ENCODE measurements at places on chromosomes 5 and 9.

- no peaks in the 10 kb centered on the region for H3K4me1 ChIP-seq
- DNase-seq, result no peak
- H3K27me3 ChIP-seq, result peaks cover 2% of the 10 kb centered on the region
Observed at GRCh38 chr5:82765765-82766164, 311.4 kb downstream of the TMEM167A start.

DNA sequence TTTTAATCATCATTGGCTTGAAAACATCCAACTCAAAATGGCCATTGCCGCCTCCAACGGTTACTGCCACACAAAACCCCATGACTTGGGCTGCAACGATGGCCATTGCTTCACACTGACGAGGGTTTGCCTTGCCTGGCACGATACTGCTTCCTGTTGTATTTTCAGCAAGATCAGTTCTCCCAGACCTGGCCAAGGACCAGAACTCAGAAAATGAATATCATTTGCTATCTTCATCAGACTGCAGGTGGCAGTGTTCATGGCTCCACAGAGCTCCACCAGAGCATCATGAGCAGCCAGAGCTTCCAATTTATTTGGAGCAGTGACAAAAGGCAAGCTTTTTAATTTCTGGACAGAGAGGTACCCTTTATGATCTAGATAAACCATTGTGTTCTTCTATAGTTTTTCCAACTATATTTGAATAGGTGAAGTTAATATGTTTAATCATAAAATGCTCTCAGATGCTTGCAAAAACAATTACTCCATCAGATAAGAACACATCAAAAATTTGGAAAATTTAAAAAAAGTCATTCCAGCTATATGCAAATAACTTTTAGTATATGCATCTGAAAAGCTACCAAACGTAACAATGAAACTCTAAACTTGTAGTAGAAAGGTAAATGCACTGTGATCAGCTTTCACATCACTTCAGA is 10.4 kb downstream of the AMACR start:
- H3K27me3 ChIP-seq, result no peaks in the 10 kb centered on the region
- H3K36me3 ChIP-seq, result peaks cover 2% of the 10 kb centered on the region
- H3K27ac ChIP-seq, result no peak overlapping the region
- DNase-seq, result peak; percentile 16
- no peak overlapping the region for H3K4me3 ChIP-seq

DNA sequence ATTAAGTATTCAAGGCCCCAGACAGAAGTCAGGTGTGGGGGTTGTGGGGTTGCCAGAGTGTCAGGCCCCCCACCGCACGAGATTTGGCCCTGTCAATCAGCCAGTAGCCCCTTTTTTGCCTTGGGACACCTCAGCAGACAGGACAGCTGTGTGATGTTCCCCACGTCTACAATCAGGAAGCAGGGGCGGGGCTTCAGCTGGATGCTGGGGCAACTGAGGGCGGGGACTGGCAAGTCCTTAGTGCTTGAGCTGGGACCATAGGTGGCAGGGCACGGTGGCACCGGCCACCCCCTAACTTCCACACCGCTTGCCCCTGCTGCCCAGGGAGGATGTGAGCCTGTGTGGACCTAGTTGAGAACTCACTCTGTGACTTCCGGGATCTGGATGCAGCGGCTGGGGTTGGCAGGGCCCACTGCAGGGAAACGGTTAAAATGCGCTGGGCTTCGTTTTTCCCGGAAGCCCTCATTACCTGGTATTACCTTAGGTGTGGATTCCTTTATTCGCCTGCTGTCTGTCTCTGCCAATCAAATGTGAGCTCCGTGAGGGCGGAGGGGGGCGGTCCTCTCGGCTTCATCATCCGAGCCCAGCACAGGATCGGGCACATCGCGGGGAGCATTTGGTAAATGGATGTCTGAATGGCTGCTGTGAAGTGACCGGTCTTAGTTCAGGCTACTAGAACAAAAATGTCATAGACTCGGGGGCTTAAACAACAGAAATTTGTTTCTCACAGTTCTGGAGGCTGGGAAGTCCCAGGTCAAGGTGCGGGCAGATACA is 7.5 kb upstream of the GTF3C5 start:
- no peaks in the 10 kb centered on the region for H3K36me3 ChIP-seq
- H3K4me3 ChIP-seq, result peak overlapping the region; percentile 40
- peak; percentile 75 for DNase-seq
- peaks cover under 1% of the 10 kb centered on the region for H3K27me3 ChIP-seq
- peak overlapping the region; percentile 18 for H3K27ac ChIP-seq
- peaks cover 15% of the 10 kb centered on the region for H3K4me1 ChIP-seq

DNA sequence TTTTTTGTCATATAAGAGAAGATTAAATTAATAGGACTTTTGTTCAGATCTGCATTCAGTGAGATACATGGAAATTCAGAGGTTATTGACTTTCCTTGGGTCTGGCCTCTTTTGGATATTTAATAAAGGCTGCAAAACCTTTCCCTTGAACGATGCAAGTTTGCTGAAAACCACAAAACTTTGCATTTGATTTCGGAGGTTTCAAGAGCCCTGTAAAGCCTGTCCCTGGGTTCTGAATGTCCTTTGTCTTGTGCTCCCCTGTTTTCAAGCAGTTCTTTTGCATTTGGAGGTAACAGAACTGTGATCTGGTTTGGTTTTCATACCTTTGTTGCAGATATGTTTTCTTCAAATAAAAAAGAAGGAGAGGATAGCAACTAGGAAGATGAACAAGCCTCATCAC is 188.1 kb upstream of the DMRT1 start:
- no peak overlapping the region for H3K27ac ChIP-seq
- H3K4me3 ChIP-seq, result no peak overlapping the region

GRCh38 chr5:151381899-151382298 is 34.5 kb upstream of the SLC36A2 start:
- H3K27ac ChIP-seq, result no peak overlapping the region
- peaks cover 7% of the 10 kb centered on the region for H3K27me3 ChIP-seq
- no peak for DNase-seq
- H3K4me1 ChIP-seq, result no peaks in the 10 kb centered on the region
- H3K36me3 ChIP-seq, result no peaks in the 10 kb centered on the region
- H3K4me3 ChIP-seq, result no peak overlapping the region

GRCh38 chr9:125397736-125398135 is 136.1 kb downstream of the GAPVD1 start:
- no peaks in the 10 kb centered on the region for H3K27me3 ChIP-seq
- H3K27ac ChIP-seq, result no peak overlapping the region
- H3K4me1 ChIP-seq, result no peaks in the 10 kb centered on the region
- no peaks in the 10 kb centered on the region for H3K36me3 ChIP-seq

DNA sequence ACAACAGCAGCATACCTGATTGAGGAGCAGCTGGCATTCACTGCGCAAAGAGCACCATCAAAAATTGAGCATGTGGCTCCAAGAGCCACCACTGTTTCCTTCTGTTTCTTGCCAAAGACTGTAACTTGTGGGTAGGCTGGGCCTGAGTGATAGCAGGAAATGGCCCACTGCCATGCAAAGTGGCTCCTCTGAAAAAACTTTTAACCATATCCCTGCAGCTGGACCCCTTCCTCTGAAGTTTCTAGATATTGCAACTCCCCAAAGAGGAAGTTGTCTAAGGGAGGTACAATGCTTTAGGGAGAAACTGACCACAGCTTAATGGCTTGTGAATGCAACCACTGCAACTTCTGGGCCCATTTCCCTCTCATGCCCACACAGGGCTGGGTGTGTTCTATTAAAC is 355.4 kb upstream of the PDE4D start:
- H3K4me1 ChIP-seq, result no peaks in the 10 kb centered on the region
- no peaks in the 10 kb centered on the region for H3K36me3 ChIP-seq
- no peak overlapping the region for H3K27ac ChIP-seq
- H3K4me3 ChIP-seq, result no peak overlapping the region

DNA sequence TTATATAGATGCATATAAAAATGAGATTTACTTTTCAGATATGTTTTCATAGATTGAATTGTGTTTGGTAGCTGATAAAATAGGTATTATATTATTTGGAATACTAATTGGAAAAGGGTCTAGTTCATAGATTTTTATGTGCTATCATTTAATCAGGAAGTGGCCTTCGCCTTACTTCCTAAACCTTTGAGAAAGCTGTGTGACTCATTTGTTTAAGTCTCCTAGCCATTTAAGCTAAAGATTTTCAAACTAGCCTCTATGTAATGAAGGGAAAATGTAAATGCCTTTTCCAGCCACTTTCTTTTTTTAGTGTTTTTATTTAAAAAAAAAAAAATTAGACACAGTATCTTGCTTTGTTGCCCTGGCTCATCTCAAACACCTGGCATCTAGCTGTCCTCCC is 97.5 kb downstream of the DMXL1 start:
- no peaks in the 10 kb centered on the region for H3K27me3 ChIP-seq
- H3K27ac ChIP-seq, result no peak overlapping the region
- H3K4me1 ChIP-seq, result peaks cover 4% of the 10 kb centered on the region
- no peak for DNase-seq
- no peak overlapping the region for H3K4me3 ChIP-seq
- peaks cover 29% of the 10 kb centered on the region for H3K36me3 ChIP-seq

DNA sequence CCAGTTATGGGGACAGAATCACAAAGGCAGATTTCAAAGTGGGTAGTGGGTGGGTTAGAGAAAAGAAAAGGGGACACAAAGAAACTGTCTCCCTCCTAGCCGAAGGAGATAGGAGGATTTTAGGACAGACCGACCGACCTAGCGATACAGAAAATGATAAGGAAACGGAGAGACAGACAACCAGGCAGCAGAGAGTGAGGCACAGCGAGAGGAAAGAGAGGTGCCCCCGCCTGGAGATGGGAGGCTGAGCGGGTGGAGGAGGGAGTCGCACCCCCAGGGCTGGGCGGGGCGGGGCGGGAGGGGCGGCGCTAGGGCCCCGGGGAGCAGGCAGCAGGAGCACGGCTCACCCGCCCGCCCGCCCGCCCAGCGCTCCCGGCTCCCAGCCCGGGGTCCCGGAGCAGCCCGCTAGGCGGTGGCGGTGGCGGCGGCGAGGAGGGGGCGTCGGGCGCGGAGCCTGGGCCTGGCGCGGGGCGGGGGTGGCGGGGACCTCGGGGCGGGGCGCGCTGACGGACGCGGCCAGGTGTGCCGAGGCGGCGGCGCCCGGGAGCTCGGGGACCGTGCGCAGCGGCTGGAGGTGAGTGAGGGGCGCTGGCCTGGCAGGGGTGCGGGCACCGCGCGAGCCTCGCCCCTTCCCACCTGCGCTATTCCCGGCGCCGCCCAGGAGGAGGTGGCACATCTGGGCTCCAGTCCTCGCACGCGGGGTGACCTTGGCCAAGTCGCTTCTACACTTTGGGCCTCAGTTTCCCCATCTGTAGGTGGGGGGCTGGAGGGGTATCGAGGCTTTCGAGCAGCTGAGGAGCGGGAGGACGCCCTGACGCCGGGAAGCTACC is 15.9 kb upstream of the SYNPO start:
- H3K27ac ChIP-seq, result peak overlapping the region; percentile 30
- H3K4me3 ChIP-seq, result peak overlapping the region; percentile 74
- DNase-seq, result peak; percentile 18
- peaks cover 26% of the 10 kb centered on the region for H3K27me3 ChIP-seq
- H3K4me1 ChIP-seq, result peaks cover 29% of the 10 kb centered on the region

- no peaks in the 10 kb centered on the region for H3K4me1 ChIP-seq
- DNase-seq, result no peak
- no peak overlapping the region for H3K27ac ChIP-seq
- H3K4me3 ChIP-seq, result no peak overlapping the region
Observed at GRCh38 chr5:25991639-25992038, 1046.7 kb downstream of the CDH9 start.

DNA sequence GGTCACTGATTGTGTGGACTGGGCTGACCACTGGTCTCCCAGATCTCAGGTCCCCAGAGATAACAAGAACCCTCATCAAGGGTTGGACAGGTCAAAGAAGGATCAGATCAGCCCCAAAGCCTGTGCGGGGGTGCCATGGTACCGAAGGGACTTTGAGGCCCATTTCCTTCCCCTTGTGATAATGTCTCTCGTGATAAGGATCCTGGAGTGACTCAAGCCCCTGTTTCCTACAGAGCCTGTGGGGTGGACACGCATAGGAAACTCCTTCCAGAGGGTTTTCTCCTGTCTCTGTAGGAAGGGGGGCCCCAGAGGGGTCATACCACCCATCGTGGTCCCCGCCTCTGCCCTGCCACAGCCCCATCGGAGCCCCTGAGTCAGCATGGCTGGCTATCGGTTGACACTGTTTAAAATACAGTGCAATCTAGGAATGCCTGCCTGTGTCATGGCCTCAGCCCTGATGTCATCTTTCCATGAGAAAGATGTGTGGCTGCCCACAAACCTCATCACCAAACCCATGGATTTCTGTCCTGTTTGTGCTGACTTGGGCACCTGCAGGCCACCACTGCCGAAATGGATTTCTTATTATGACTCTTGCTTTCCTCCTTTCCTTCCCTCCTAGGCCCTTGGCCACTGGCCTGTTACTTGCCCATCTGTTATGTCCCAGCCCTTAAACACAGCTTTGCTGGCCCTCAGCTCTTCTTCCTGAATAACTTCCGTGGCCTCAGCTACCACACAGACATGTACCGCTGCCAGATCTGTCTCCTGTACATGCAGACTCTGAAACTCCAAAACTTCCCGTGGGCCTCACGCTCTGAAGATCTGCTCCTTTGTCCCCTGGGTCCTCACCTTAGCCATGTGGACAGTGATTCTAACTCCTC is 2.9 kb upstream of the CSF2 start:
- peak overlapping the region; percentile 91 for H3K27ac ChIP-seq
- H3K27me3 ChIP-seq, result no peaks in the 10 kb centered on the region
- peak; percentile 80 for DNase-seq
- peaks cover 78% of the 10 kb centered on the region for H3K4me1 ChIP-seq
- peak overlapping the region; percentile 26 for H3K4me3 ChIP-seq

GRCh38 chr5:21918451-21918850 is 934.7 kb downstream of the CDH12 start:
- no peaks in the 10 kb centered on the region for H3K27me3 ChIP-seq
- H3K27ac ChIP-seq, result no peak overlapping the region
- no peaks in the 10 kb centered on the region for H3K4me1 ChIP-seq
- H3K36me3 ChIP-seq, result no peaks in the 10 kb centered on the region
- DNase-seq, result no peak

DNA sequence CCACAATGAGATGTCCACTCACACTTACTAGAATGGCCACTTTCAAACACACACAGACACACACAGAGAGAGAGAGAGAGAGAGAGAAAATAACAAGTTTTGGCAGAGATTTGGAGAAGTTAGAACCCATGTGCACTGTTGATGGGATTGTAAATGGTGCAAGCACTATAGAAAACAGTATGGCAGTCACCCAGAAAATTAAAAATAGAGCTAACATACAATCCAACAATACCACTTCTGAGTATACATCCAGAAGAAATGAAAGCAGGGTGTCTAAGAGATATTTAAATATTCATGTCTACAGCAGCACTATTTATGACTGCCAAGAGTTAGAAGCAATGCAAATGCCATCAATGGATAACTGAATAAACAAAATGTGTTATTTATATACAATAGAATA is 359.9 kb upstream of the COX7C start:
- no peaks in the 10 kb centered on the region for H3K4me1 ChIP-seq
- no peak overlapping the region for H3K27ac ChIP-seq
- DNase-seq, result no peak
- H3K27me3 ChIP-seq, result no peaks in the 10 kb centered on the region
- no peaks in the 10 kb centered on the region for H3K36me3 ChIP-seq

DNA sequence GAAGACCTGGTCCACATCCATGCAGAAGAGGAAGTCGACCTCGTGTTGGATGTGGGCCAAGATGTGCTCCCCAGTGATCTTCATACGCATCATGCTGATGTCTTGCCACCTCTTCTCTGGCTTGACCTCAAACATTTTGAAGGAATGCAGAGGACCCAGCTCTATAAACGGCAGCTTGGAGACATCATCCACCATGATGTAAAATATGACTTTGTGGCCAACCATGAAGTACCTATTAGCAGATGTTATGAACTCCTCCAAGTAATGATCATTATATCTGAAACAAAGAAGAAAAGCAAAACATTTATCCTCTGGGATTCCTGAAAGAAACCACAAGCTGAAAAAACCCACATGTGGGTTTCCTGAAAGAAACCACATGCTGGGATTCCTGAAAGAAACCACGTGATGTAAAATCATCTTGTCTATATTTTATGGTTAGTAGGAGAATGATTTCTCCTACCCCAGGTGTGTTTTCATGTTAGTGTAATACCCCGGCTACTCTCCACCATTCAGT is 52.3 kb downstream of the GGTA1 start:
- no peak overlapping the region for H3K27ac ChIP-seq
- H3K36me3 ChIP-seq, result no peaks in the 10 kb centered on the region
- H3K27me3 ChIP-seq, result peaks cover 28% of the 10 kb centered on the region

Measured in activated naive CD8-positive, alpha-beta T cell treated with anti-CD3 and anti-CD28 coated beads, Interleukin-2, amount 50 U/mL, for 24 hours (primary cell).